CD4-positive, alpha-beta T cell treated with Interleukin-6 at 100 ng/mL for 8 hours (primary cell): ENCODE measurements at places on chromosomes 12 and 14.

- DNase-seq = peak; percentile 48
These were observed 40.5 kb downstream of the PSMA6 start for GRCh38 chr14:35332517-35333263.

DNA sequence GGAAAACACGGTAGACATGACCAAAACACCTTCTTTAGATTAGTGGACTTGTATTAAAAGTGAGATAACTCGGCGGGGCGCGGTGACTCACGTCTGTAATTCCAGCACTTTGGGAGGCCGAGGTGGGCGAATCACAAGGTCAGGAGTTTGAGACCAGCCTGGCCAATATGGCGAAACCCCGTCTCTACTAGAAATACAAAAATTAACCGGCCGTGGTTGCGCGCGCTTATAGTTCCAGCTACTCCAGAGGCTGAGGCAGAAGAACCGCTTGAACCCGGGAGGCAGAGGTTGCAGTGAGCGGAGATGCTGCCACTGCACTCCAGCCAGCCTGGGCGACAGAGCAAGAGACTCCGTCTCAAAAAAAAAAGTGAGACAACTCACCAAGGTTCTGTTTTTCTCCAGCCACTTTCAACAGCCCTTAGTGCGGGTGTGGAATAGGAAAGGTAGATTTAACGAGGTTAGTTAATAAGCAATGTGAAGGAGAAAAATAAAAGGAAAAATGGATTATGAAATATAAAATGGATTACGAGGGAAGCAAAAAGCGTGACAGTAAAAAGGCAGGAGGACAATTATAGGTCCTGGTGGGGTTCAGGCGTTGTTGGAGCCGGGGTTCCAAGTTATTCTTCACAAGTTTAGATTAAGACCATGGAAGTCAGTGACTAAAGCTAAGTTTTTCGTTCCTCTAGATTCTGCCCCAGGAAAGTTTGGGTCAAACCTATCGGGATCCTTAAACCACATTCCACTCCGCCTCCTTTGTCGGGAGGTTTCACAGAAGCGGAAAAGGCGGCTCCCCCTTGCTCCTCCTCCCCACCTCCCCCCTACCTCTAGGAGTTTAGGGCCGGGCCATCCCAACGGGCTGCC is 534 bp downstream of the PPP2R3C start:
- no peak for DNase-seq

DNA sequence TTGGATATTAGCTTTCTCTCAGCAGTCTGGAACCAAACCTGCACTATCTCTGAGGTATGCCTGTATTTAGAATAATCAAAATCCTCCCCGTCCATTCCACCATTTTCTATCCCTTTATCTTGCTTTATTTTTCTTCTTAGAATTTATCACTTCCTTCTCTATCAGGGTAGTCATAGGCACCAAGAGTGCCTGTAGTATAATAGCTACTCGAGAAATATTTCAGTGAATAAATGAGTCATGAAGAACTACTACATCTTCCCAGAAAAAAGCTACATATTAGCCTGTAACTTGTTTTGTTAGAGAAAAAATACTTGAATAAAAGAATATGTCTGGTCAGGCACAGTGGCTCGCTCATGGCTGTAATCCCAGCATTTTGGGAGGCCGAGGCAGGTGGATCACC is 4.3 kb downstream of the SLC2A14 start:
- DNase-seq = no peak

GRCh38 chr14:61338457-61338856 is 17.1 kb downstream of the PRKCH start:
- no peak for DNase-seq

DNA sequence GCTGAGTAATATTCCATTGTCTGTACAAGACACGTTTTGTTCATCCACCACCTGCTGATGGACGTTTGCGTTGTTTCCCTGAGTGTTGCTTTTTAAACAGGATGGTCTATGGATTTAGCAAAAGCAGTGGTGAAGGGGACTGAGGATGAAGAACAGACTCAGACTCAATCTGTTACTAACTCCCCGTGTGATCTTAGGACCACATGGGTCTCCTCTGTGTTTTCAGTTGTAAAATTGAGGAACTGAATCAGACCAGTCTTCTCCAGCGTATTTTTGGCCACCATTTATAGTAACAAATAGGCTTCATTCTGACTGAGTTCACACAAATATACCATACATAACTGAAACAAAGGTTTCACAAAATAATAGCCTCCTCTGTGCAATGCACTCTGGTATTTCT is 85.6 kb downstream of the FOXN3 start:
- no peak for DNase-seq

GRCh38 chr14:69605738-69606137 is 5.7 kb upstream of the SUSD6 start:
- DNase-seq = no peak

DNA sequence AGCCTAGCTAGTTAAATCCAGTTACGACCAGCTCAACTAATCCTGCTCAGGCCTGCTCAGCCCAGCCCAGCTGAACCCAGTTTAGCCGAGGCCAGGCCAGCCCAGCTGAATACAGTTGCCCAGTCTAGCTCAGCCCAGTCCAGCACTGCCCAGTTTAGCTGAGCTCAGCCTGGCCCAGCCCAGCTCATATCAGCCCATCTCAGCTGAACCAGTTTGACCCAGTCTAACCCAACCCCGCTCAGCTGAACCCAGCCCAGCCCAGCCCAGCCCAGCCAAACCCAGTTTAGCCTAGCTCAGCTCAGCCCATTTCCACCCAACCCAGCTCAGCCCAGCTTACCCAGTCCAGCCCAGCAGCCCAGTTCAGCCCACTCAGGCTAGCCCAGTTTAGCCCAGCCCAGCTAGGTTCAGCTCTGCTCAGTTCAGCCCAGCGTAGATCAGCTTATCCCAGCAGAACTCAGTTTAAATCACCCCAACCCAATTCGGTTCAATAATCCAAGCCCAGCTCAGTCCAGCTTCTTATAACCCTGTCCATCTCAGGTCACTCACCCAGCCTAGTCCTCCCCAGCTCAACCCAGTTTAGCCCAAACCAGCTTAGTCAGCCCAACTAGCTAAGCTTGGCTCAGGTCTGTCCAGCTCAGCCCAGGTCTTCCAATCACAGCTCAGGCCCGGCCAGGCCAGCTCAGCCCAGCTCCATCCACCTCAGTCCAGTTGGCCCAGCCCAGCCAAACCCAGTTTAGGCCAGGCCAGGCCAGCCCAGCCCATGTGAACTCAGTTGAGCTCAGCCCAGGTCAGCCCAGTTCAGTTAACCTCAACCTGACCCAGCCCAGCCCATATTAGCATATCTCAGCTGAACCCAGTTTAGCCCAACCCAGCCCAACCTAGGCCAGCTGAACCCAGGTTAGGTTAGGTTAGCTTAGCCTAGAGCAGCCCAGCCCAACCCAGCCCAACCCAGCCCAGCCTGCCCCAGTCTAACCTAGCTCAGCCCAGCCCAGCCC is 76.7 kb downstream of the TMEM121 start:
- DNase-seq = no peak

GRCh38 chr12:50106907-50107306 is 3.1 kb downstream of the GPD1 start:
- DNase-seq = no peak

DNA sequence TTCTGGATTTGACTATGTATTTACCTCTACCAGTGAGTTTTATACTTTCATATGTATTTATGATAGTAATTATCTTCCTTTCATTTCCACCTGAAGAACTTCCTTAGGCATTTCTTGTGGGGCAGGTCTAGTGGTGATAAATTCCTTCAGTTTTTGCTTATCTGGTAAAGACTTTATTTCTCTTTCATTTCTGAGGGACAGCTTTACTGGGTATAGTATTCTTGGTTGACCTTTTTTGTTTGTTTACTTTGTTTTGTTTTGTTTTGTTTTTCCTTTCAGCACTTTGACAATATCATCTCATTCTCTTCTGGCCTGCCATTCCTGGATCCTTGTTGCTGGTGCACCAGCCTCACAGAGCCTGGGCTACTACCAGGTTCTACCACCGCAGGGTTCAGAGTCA is 53.9 kb upstream of the NFKBIA start:
- DNase-seq = no peak

DNA sequence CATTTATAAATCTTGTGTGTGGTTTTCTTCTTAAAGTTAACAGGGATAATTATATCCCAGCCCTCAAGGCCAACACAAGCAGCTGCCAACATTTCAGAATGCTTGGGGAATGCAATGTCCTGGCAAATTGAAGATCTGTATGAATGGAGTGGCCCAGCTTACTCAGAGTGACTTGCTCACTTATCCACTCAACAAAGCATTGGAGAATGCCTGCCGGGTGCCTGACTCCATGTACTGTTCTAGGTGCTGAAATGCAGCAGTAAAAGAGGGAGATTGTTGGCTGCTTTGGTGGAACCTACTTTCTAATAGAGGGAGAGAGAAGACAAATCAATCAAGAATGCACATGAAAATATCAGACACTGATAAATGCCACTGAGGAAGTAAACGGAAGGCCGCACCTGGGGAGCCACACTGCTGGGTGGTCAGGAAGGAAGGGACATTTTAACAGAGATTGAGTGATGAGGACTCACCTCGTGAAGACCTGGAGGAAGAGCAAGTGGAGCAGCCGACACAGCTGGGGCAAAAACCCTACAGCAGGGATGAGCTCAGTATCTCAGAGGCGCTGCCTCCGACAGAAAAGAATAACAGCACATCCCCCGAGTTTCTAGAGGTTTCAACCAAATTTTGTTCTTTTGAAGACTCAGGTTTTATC is 61.2 kb upstream of the VASH1 start:
- no peak for DNase-seq

GRCh38 chr12:19151298-19151697 is 21.8 kb downstream of the PLEKHA5 start:
- no peak for DNase-seq

DNA sequence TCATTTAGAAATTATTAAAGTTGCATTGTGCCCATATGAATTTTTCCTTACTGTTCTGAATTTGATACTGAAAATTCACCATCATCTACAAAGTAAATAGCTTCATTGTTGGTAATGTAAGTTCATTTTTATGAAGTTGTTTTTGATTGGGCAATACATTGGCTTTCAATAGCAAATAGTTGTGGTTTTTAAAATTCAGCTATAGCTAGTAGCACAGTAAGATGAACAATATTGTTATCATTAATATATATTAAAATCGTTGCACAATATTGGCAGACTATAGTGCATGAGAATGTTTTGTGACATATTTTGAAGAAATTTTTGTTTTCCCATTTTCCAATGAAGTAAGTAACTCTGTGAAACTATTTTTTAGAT is 575.0 kb downstream of the PRKD1 start:
- DNase-seq = no peak

- no peak for DNase-seq
These were observed 1.8 kb upstream of the VSX2 start for GRCh38 chr14:74237441-74237840.

GRCh38 chr12:85237327-85237726 is 42.7 kb upstream of the ALX1 start:
- DNase-seq = no peak

GRCh38 chr14:80491131-80491530 is 279.8 kb upstream of the DIO2 start:
- DNase-seq = no peak

- no peak for DNase-seq
These were observed 91.3 kb downstream of the ITPR2 start for GRCh38 chr12:26741584-26742227.

- DNase-seq = no peak
These were observed 132.3 kb upstream of the CRY1 start for GRCh38 chr12:107225635-107226034.

GRCh38 chr12:61862986-61863385 is 397.2 kb upstream of the USP15 start:
- DNase-seq = no peak

- no peak for DNase-seq
These were observed 356.1 kb downstream of the DAD1 start for GRCh38 chr14:22232933-22233332.

DNA sequence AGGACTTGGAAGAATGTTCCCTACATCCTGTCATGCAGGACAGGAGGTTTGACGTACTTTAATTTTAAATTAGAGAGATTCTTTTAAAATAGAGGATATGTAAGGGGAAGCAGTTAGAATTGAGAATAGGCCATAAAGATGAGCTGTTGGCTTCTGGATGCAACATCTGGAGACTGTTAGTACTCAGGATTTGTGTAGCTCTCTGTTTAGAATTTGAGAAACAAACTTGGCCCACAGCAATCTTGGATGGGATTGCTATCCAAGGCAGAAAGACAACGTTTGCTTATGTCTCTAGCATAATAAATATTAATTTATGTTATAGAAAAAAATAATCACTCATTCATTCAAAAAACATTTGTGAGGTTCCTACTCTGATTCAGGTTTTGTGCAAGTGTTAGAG is 398.4 kb upstream of the NOVA1 start:
- no peak for DNase-seq

- DNase-seq = no peak
These were observed 97.8 kb upstream of the PCED1B start for GRCh38 chr12:46981622-46982021.

GRCh38 chr12:45349916-45350315 is 134.0 kb downstream of the ANO6 start:
- no peak for DNase-seq

GRCh38 chr14:85040046-85040685 is 489.8 kb upstream of the FLRT2 start:
- no peak for DNase-seq

DNA sequence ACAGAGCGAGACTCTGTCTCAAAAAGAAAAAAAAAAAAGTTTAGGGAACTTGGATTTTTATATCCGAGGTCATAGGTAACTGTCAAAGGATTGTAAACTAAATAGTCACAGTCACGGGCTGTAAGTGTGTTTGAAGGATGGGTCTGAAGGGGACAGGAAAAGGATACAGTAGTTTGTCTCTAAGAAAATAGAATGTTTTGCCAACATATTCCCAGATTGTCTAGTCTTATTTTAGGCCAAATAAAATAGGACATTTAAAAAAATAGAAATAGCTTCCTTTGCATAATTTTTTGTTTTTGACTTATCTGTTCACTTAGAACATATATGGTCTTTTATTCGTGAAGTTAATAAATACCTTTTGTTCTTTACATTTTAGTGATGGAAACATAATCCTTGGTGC is 24.2 kb upstream of the REP15 start:
- no peak for DNase-seq

DNA sequence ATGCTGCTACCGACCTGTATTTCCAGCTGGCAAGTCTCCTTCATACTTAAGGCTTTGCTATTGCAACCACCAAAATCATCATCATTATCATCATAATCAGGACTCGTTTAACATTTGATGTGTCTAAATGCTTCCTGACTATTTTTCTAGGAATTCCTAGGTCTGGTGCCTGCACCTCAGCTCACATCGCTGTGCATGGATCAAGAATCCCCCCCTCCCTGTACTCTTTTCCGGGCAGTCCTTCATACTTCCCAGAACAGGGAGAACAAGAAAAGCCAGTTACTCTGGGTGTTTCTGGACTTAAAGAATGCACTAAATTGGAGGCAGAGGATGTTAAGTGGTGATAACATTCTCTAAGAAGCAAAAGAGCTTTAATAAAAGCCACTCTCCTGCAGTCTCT is 9.4 kb downstream of the ERP27 start:
- DNase-seq = no peak

GRCh38 chr14:81275305-81276072 is 54.7 kb upstream of the GTF2A1 start:
- DNase-seq = no peak

GRCh38 chr14:59939828-59940227 is 19.9 kb downstream of the LRRC9 start:
- no peak for DNase-seq
